SHP77 (cell line): ENCODE measurements at places on chromosomes 7 and 10.

GRCh38 chr7:151251689-151252560 lies 3.4 kb upstream of the SMARCD3 start:
- DNase-seq = peak; percentile 68

GRCh38 chr7:130611218-130611617 lies 57.3 kb downstream of the COPG2 start:
- no peak for DNase-seq

DNA sequence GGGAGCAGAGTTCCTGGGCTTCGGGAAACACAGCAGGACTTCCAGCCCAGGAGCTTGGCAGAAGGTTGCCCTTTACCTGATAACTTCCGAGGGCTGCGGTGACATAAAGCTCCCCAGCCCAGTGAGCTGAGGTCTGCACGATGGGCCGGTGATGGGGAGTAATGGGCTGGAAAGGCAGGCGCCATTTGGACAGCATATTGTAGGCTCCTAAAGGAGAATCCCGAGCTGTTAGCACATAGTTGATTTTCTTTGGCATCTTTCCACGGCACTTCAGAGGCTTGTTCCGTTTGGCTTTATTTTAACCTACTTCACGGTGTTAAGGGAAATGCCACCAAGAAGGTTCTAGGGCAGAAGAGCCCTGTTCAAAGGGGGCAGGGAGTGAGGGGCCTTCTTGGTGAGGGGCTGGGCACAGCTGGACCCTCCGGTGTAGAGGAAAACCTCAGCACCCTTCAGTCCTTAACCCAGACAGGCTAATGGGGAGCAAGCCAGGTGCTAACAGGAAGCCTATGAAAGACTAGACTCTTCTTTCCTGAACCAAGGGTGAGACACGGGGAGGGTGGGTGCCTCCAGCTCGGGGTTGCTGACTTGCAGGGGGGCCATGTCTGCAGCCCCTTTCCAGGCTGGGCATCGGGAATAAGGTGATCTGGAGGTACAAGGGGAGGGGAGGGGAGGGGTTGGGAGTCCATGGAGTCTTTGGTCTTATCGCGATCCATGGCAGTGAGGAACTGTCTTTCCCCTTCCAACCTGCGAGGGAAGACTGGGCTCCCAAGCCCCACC lies 347.7 kb downstream of the GLRX3 start:
- no peak for DNase-seq

GRCh38 chr7:47967708-47968107 lies 11.7 kb downstream of the HUS1 start:
- DNase-seq = no peak

DNA sequence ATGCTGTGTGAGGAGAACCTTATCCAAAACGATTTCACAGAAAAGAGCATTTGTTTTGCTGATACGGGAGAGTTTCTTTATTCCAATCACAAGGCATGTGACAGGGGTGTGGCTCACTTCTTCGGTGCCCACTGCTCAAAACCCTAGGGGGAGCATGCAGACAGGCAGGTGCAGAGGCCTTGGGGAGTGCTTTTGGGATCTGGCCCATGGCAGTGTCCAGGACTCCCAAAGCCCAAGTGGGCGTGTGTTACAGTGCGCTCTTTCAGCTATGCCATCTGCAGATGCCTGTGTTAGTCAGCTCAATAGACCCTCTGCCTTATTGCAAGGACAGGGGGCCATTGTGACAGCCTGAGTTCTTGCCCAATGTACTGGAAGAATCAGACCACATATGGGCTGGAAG lies 94.8 kb downstream of the CSTF2T start:
- no peak for DNase-seq

- DNase-seq = no peak
Observed at GRCh38 chr10:14454629-14455028, 123.9 kb upstream of the FRMD4A start.

- no peak for DNase-seq
Observed at GRCh38 chr7:70597066-70597465, 534.9 kb upstream of the GALNT17 start.

DNA sequence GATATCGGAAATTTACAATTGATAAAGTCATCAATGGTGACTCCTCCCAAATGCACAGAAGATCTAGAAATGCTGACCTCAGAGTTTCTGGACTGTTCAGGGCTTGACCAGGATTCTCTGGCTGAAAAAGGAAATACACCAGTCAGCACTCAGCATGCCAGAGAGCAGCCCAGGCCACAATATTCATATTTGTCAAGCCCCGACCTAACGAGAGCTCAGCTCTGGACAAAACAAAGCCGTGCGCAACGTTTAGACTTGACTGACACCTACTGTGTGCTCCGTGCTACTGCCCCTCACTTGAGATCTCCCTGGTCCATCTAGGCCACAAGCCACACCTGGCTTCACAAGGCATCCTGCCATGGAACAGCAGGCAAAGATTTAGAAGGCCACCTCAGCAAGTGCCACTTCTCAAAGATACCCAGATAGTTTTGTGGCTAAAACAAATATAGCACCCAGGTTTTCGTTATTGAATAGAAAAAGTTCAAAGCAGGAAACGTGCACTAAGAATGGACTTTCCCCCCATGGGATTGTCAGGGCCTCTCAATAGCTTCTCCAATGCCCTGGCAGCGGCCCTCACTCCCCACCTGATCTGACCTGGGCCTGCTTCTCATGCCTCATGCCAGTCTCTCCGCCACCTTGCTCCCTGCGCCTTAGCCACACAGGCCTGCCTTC lies 218.3 kb downstream of the FAM107B start:
- peak; percentile 9 for DNase-seq

GRCh38 chr7:119945822-119946221 lies 327.2 kb upstream of the KCND2 start:
- no peak for DNase-seq

DNA sequence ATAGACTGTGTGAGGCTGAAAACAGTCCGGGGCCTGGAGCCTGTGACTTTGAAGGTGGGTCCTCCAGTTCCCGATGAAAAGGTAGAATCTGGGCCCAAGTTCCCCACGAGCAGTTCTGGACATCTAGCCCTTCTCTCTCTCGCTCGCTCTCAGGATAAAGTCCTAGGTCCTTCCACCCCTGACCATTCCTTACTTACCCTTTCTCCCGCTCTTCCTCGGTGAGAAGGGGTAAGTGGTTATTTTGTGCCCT lies 713 bp downstream of the IMMP2L start:
- DNase-seq = no peak

GRCh38 chr10:75733135-75733890 lies 301.9 kb downstream of the LRMDA start:
- no peak for DNase-seq

DNA sequence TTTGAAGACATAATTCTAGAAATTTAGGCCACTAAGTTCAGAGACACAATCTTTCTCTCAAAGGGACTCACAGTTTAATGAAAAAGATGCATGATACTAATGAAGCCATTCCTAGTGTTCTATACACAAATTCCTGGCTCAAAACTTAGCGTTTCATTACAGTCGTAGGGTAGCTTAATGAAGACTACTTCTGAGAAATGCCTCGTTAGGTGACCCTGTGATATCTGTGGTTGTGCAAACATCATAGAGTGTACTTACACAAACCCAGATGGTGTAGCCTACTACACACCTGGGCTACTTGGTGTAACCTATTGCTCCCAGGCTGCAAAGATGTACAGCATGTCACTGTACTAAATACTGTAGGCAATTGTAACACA lies 488 bp upstream of the CHCHD3 start:
- DNase-seq = no peak

- DNase-seq = no peak
Observed at GRCh38 chr10:51907361-51907760, 208.0 kb upstream of the CSTF2T start.

DNA sequence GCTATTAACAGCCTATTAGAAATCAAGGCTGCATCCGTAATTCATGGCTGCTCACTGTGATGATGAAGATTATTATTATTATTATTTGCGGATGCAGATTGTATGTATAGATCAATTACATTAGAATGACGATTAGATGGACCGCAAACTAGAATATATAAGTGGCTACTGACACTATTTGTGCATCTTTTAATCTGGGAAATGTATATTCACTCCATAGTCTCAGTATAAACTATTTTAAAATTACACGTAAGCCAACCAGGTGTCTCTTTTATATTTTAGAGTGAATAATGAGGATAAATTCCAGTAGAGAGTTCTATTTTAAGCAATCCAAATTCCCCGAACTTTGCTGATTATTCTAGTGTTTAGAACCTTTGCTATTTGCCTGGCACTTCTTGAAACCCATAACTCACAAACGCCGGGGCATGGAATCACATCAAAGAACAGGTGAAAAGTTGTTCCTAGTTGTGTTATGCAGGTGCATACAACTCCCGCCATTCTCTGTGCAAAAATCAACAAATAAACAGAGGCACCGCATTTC lies 509 bp upstream of the ING3 start:
- DNase-seq = no peak

DNA sequence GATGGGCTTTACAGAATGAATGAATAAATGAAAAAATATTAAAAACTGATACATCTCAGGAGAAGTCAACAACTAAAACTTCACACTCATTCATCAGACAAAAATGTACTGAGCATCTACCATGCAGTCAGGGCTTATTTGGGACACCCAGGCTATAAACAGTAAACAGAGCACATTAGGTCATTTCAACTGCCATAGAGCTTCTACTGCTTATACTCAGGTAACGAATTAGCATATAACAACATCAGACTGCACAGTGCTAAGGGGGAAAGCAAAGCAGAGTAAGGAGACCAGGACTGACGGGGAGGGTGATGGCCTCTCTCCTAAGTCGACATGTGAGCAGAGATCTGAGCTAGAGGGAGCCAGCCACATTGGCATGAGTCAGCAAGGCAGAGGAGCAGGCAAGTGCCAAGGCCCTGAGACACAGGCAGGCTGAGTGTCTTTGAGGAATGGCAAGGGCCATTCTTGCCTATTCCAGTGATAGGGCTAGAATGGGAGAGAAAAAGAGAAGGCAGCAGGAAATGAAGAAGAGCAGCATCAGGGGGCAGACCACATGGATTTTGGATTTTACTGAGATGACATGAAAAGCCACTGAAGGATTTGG lies 528.9 kb downstream of the PARD3 start:
- DNase-seq = no peak

DNA sequence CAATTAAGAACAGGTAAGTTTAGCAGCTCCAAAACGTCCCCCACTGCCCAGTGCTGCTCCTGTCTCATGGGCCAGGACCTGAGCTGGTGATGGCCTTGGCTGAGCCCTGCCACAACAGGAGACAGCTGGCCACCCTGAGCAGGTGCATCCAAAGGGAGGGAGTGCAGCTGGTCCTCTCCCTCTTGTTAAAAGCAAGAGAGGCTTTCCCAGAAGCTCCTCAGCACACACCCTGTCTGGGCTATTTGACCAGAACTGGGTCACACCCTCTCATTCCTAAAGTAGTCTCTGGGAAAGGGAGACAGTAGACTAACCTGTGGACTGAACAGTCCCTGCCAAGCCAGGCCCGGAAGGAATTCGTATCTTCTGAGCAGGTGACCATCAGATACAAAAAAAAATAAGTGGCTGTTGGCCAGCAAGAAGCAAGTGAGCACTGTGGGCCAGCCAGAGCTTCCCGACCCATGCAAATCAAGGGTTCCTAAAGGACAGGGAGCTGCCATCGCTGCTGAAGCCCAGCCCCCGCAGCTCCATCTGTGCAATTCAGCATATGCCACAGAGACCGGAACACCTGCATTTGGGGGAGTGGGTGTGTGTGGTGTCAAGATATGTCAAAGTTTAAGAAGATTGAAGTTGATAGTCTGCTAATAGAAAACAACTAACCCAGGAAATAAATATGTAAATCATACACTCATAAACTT lies 2.1 kb upstream of the TMEM72 start:
- DNase-seq = peak; percentile 69
